GM10248 (cell line): ENCODE measurements at places on chromosomes 16 and 17.

DNA sequence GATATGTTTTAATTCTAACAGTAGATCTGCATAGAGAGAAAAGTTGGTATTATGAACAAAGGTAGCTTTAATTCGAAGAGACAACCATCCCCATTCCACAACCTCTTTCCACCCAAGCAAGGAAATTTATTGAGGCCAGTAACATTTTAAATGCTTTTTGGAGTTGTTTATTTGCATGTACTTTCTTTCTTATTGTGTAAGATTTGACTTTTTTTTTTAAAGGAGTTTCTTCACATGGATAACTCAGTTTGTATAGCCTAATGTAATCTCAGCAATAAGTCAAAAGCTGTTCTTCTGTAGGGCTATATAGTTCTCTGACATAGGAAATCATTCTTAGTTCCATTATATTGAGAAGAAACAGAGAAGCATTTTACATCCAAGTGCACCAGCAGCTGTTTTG, 163.3 kb downstream of the PRKCA start:
- no peak for DNase-seq

GRCh38 chr17:68800751-68801150, 154.4 kb downstream of the ABCA8 start:
- no peak for DNase-seq

GRCh38 chr16:66278604-66279262, 87.8 kb upstream of the CDH5 start:
- no peak for DNase-seq

- DNase-seq, result no peak
These were observed 19.8 kb upstream of the ABCA5 start for GRCh38 chr17:69346766-69347165.

- no peak for DNase-seq
These were observed 12.5 kb downstream of the TSR1 start for GRCh38 chr17:2323629-2324314.

GRCh38 chr16:87549627-87550494, 52.4 kb upstream of the JPH3 start:
- no peak for DNase-seq

GRCh38 chr17:45893725-45894021, 681 bp upstream of the MAPT start:
- DNase-seq, result no peak
